ENCODE measurements at places on chromosomes 11 and 22.

DNA sequence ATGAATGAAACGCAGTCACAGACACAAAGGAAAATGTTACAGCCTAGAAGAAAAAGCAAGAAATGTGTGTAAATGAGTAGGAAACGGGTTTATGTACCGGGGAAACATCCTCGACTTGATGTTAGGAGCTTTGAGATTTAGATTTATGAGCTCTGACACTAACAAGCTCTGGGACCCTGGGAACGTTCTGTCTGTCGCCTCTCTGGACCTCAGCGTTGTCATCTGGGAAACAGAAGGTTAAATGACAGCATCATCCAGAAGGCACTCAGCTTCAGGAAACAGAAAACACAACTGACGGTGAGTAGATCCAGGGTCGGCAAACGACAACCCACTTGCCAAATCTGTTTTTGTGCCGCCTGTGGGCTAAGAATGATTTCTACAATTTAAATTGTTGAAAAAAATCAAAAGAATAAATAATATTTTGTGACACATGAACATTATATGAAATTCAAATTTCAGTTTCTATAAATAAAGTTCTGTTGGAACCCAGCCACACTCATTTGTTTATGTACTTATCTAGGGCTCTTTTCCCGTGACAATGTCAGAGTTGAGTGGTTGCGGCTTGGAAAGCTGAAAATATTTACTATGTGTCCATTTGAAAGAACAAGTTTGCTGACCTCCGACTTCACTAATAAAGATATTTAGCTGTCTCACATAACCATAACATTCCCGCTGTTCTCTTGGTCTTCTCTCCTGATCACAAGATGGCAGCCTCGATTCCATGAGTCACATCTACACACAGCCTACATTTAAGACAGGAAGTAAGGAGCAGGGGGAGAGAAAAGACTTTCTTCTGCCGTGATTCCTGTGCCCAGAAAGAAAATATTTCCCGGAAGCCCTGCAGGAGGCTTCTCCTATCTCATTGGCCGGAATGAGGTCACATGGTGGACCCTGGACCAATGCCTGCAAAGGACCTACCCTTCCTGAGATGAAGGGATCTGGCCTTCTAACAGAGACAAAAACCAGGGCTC, 47.1 kb upstream of the SYT13 start:
- no peaks in the 10 kb centered on the region for H3K4me1 ChIP-seq
- H3K36me3 ChIP-seq = no peaks in the 10 kb centered on the region
- H3K27ac ChIP-seq = peak overlapping the region; percentile 82
- peak overlapping the region; percentile 25 for H3K4me3 ChIP-seq
- DNase-seq = no peak
- H3K27me3 ChIP-seq = no peaks in the 10 kb centered on the region

DNA sequence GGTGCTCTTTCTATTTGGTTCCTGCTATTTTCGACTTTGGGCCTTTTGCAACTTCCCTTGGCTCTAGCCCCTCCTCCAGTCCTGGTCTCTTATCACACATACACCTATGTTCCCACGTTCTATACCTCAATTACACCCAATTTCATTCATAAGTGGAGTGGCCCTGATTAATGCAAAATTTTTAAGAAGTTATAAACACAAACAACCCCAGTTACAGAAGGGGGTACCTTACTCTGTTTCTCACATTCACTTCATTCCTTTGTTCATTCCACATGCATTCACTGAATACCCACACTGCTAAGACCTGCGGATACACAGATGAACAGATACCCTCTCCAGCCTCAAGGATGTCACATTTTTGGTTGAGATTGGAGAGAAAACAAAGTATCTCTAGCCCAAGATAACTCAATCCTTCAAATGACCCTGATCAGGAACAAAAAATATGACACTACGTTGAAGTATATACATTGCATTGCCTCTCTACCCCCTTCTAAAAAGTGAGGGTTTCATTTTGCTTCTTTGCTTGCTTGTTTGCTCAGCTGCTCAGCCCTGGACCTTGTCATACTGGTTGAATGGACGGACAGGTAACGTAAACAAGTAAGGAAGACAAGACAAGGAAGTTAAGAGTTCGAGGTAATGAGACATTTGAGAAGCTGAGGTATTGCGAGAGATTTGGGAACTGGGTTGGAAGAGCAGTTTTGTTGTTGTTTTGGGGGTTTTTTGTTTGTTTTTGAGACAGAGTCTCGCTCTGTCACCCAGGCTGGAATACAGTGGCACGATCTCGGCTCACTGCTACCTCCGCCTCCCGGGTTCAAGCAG, 3.6 kb upstream of the VPS37C start:
- H3K4me1 ChIP-seq = no peaks in the 10 kb centered on the region
- DNase-seq = no peak
- no peaks in the 10 kb centered on the region for H3K36me3 ChIP-seq
- H3K4me3 ChIP-seq = no peak overlapping the region

GRCh38 chr22:23722724-23723123, 28.2 kb downstream of the ZNF70 start:
- no peaks in the 10 kb centered on the region for H3K4me1 ChIP-seq
- no peak overlapping the region for H3K27ac ChIP-seq
- no peak overlapping the region for H3K4me3 ChIP-seq
- H3K27me3 ChIP-seq = no peaks in the 10 kb centered on the region
- no peaks in the 10 kb centered on the region for H3K36me3 ChIP-seq

- no peaks in the 10 kb centered on the region for H3K36me3 ChIP-seq
- H3K4me1 ChIP-seq = no peaks in the 10 kb centered on the region
- H3K27me3 ChIP-seq = no peaks in the 10 kb centered on the region
Measured at GRCh38 chr11:30778596-30778995, 192.4 kb upstream of the MPPED2 start.

GRCh38 chr11:34266090-34266912, 91.5 kb downstream of the ABTB2 start:
- no peaks in the 10 kb centered on the region for H3K36me3 ChIP-seq
- no peaks in the 10 kb centered on the region for H3K4me1 ChIP-seq
- no peak overlapping the region for H3K4me3 ChIP-seq
- peak overlapping the region; percentile 67 for H3K27ac ChIP-seq
- H3K27me3 ChIP-seq = no peaks in the 10 kb centered on the region
- DNase-seq = peak; percentile 72

DNA sequence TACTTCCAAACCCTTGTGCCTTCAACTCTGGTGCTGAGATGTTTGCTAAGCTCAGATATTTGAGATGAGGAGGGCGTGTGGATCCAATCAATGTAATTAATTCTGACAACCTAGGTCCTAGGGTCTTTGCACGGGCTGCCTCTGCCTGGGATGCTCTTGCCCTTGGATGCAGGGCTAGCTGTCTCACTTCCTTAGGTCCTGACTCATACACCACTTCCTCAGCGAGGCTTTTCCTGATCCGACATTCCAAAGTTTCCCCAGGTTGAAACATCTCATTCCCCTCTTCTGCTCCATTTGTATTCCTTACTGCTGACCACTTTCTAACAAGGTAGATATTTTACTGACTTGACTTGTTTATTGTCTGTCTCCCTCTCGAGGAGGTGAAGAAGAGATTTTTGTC, 43.0 kb upstream of the NTM start:
- H3K36me3 ChIP-seq = no peaks in the 10 kb centered on the region
- H3K4me3 ChIP-seq = no peak overlapping the region
- H3K27ac ChIP-seq = no peak overlapping the region
- H3K4me1 ChIP-seq = no peaks in the 10 kb centered on the region
- no peak for DNase-seq

- H3K36me3 ChIP-seq = peaks cover 64% of the 10 kb centered on the region
- DNase-seq = no peak
- no peaks in the 10 kb centered on the region for H3K4me1 ChIP-seq
- H3K4me3 ChIP-seq = no peak overlapping the region
Measured at GRCh38 chr22:17871726-17872458, 97.6 kb upstream of the BID start.

DNA sequence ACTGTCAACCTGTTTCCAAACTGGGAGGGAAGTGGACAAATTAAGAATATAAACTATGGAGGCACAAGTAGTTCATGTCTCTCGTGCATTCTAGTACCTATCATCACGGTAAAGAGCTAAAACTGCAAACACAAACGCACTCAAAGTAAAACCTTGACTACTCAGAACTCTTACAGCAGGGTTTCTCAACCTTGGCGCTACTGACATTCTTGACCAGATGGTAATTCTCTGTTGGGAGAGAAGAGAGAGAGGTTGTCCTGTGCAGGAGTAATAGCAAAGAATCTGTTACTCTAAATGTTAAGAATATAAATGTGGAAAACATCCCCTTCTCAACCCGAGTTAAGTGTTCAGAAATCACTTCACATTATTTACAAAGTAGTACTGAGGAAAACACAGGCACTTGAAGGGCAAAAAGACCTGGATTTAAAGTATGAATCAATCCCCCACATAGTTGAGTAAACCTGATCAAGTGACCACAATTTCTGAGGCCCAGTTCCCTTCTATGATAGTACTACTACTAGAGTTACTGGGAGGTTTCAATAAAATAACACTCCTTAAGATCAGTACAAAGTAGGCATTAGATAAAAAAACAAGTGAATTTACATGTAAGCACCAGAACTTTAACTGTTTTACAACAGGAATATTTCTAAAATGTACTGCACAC, 73.1 kb upstream of the ARHGAP32 start:
- no peaks in the 10 kb centered on the region for H3K36me3 ChIP-seq
- H3K4me3 ChIP-seq = no peak overlapping the region
- H3K27ac ChIP-seq = no peak overlapping the region

- no peaks in the 10 kb centered on the region for H3K4me1 ChIP-seq
- no peaks in the 10 kb centered on the region for H3K36me3 ChIP-seq
- no peaks in the 10 kb centered on the region for H3K27me3 ChIP-seq
- no peak overlapping the region for H3K27ac ChIP-seq
Measured at GRCh38 chr11:21179770-21180169, 510.4 kb downstream of the NELL1 start.
